Tibial artery (tissue), 4 donors: ENCODE measurements at places on chromosomes 5 and 9.

- H3K27me3 ChIP-seq = no peaks in the 10 kb centered on the region
- H3K36me3 ChIP-seq = no peaks in the 10 kb centered on the region
- H3K27ac ChIP-seq = no peak overlapping the region
These were observed 252.9 kb downstream of the MLLT3 start for GRCh38 chr9:20369391-20369790.

DNA sequence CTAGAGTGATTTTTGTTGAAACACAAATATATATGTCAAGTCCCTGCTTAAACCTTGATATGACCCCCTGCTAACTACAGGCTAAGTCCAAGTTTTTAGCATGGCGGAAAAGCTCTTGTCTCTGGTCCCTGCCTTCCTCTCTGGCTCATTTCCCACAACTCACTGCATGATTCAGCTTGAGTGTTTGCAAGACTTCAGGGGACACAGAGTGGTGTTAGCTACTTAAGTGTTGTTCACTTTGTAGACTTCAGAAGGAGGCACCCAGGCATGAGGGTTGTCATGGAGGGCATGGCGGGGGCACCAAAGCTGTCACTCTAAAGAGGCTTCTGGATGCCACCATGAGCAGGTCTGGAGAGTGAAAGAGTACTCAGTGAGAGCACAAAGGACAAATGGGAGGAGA, 362.4 kb upstream of the ACTBL2 start:
- no peak for DNase-seq
- no peak overlapping the region for H3K27ac ChIP-seq
- H3K27me3 ChIP-seq = no peaks in the 10 kb centered on the region
- H3K4me1 ChIP-seq = no peaks in the 10 kb centered on the region
- no peak overlapping the region for H3K4me3 ChIP-seq

DNA sequence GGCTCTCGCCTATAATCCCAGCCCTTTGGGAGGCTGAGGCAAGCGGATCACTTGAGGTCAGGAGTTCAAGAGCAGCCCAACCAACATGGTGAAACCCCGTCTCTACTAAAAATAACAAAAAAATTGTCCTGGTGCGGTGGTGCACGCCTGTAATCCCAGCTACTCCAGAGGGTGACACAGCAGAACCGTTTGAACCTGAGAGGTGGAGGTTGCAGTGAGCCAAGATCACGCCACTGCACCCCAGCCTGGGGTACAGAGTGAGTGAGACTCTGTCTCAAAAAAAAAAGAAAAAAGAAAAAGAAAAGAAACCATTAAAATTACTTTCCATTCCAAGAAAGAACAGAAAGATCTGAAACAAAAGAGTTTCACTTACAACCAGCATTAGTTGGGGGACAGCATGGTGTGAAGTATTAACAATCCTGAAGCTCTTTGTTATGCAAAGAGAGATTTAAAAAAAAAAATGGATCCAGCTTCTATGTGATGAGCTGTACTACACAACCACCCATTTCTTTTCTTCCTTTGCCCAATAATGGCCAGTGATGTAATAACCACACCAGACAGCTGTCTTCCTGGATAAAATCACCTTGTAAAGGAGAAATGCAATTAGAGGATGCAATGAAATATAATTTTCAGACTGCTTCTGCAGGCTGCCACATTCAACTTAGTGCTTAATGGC, 76.9 kb downstream of the MED27 start:
- no peak overlapping the region for H3K27ac ChIP-seq
- peaks cover 5% of the 10 kb centered on the region for H3K36me3 ChIP-seq

- H3K4me3 ChIP-seq = no peak overlapping the region
- DNase-seq = no peak
- H3K27me3 ChIP-seq = no peaks in the 10 kb centered on the region
- H3K27ac ChIP-seq = no peak overlapping the region
- peaks cover 34% of the 10 kb centered on the region for H3K4me1 ChIP-seq
These were observed 54.6 kb downstream of the FBXL7 start for GRCh38 chr5:15554542-15554941.

DNA sequence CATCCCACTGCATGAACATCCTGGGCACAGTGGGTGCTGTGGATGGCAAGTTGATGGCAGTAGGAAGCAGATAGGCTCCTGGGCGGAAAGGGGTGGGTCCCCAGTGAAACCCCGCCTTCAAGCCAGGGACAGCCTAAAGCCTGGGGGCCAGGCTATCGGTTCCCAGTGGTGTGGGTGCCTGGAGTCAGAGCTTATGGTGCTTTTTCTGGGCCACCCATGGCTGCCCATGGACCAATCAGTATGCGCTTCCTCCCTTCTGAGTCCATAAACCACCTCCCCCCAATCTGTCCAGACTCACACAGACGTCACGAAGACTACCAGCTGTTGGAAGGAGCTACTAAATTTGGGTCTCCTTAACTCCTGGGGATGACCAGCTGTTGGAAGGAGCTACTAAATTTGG, 17.5 kb upstream of the ECPAS start:
- H3K27me3 ChIP-seq = no peaks in the 10 kb centered on the region
- no peak overlapping the region for H3K27ac ChIP-seq
- no peak overlapping the region for H3K4me3 ChIP-seq
- no peaks in the 10 kb centered on the region for H3K36me3 ChIP-seq
- H3K4me1 ChIP-seq = no peaks in the 10 kb centered on the region

- H3K27ac ChIP-seq = no peak overlapping the region
- no peak overlapping the region for H3K4me3 ChIP-seq
- no peaks in the 10 kb centered on the region for H3K4me1 ChIP-seq
These were observed 125.0 kb upstream of the LPCAT1 start for GRCh38 chr5:1648806-1649205.

GRCh38 chr5:163608621-163609020, 103.2 kb downstream of the MAT2B start:
- no peaks in the 10 kb centered on the region for H3K36me3 ChIP-seq
- H3K4me3 ChIP-seq = no peak overlapping the region
- no peaks in the 10 kb centered on the region for H3K4me1 ChIP-seq
- no peak overlapping the region for H3K27ac ChIP-seq
- DNase-seq = no peak

- H3K4me1 ChIP-seq = no peaks in the 10 kb centered on the region
- DNase-seq = no peak
- no peak overlapping the region for H3K27ac ChIP-seq
- H3K27me3 ChIP-seq = no peaks in the 10 kb centered on the region
- no peak overlapping the region for H3K4me3 ChIP-seq
These were observed 188.3 kb downstream of the AGTPBP1 start for GRCh38 chr9:85553475-85553874.

GRCh38 chr5:142208777-142209312, 100.3 kb downstream of the NDFIP1 start:
- H3K27ac ChIP-seq = no peak overlapping the region
- H3K27me3 ChIP-seq = no peaks in the 10 kb centered on the region
- DNase-seq = no peak
- H3K4me3 ChIP-seq = no peak overlapping the region
- no peaks in the 10 kb centered on the region for H3K4me1 ChIP-seq

- H3K27me3 ChIP-seq = no peaks in the 10 kb centered on the region
- H3K4me1 ChIP-seq = no peaks in the 10 kb centered on the region
- H3K36me3 ChIP-seq = no peaks in the 10 kb centered on the region
- DNase-seq = peak; percentile 13
These were observed 20.6 kb downstream of the IRF1 start for GRCh38 chr5:132470010-132470392.
